ENCODE measurements at places on chromosomes 16 and 17. TPM values are rescaled to one million over a fixed set of nuclear protein-coding genes. Genes with fewer than 3 reads are reported as not detected.

DNA sequence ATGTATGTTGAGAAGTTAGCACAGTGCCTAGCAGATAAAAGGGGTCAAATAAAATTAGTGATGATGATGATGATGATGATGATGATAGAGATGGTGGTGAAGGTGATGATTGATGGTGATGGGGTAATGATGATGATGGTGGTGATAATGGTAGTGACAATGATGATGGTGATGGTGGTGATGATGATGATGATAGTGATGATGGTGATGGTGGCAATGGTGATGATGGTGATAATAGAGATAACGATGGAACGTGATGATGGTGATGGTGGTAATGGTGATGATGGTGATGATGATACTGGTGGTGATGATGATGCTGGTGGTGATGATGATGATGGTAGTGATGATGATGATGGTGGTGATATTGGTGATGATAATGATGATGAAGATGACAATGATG lies 223.7 kb downstream of the FOXL1 start:
- DNase-seq: no peak

DNA sequence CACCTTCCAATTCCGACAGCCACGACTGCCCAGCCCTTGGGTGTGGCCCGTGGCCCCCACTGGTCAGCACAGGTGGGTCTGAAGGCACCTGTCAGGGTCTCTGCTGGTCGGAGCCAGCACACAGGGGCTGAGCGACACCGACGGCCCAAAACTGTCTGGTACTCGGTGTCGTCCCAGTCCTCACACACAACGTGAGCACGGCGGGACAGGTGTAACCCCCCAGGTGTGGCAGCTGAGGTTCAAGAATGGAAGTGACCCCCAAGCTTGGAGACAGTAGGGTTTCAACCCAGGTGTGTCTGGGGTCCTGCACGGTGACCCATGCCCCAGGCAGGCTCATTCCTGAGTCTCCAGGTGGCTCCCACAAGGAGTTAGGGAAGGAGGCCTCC lies 1.0 kb downstream of the GALNS start:
- no peak for DNase-seq

DNA sequence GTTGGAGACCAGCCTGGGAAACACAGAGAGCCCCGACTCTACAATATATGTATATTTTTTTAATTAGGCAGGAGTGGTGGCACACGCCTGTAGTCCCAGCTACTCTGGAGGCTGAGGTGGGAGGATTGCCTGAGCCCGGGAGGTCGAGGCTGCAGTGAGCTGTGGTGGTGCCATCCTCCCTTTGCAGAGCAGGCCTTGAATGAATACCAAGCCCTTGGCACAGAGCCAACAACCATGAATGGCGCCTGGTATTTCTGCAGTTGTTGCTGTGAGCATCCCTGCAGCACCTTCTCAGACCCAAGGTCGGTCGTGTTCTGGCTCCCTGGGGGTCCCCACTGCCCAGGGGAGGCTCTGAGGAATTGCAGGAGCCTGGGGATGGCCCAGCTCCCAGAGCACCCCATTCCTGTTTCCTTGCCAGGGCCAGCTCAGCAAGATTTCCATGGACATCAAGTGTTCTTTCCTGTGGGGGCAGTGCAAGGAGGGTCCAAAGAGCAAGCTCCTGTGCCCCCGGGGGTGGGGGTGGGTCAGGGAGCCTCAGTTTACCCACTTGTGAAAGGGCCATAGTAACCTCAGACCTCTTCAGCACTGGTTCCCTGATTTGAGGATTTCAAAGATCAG lies 25.6 kb upstream of the RMI2 start:
- DNase-seq: no peak

- no peak for DNase-seq
Measured at GRCh38 chr16:88509749-88510069, 56.6 kb downstream of the ZFPM1 start.

- DNase-seq: no peak
Measured at GRCh38 chr17:73867056-73867455, 222.8 kb upstream of the SDK2 start.

DNA sequence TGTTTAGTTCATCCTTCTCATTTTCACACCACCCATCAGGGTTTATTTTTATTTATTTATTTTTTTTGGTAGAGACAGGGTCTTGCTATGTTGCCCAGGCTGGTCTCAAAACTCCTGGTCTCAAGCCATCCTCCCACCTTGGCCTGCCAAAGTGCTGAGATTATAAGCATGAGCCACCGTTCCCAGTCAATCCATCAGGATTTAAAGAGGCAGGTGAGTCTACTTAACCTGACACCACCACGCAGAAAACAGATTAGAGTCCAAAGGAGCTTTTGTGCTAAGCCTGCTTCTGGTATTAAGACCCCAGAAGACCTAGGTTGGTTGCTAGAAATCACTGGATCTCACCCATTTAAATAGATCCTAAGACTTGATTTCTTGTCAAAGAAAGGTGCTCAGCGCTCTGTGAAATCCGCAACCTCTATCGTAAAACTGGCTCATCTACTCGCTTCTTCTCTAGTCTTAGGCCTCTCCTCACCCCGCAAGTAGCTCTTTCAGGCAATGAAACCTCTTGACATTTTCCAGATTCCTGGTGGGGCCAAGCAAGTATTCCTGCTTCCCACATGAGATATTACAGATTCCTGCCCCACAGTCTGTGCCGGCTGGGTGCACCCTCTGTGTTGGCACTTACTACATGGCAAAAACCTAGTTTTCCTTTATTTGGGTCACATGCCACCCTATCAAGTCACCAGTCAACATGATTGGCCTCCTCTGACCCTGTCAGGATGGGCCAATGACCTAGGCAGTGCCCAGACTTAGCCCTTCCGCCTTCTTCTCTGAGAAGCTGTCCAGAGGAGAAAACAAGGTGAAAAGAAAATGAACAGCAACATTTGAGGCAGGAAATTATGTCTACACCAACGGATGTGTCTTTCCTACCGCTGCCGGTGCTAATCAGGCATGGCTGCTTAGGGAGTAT lies 9.0 kb downstream of the PITPNA start:
- no peak for DNase-seq

The ITPRIPL2 gene
- total RNA-seq: 25.7 TPM

DNA sequence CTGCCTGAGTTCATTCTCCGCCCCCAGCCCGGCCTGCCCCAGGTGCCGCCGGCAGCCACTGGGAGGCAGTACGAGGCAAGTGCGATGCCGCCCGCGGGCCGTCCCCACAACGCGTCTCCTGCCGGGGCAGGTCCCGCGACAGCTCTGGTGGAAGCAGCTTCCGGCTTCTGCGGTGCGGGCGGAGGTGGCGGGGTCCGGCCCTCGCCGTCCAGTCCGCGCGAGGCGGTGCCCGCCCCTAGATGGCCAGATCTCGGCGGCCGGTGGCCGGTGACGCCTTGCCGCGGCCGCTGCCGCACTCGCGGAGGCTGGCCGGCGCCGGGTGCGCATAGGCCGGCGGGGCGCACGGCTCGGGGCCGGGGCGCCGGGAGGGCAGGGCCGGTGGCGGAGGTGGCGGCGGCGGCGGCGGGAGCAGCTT lies 1.8 kb downstream of the GJD3 start:
- DNase-seq: peak; percentile 71

GRCh38 chr17:42413464-42414040 lies 9.5 kb downstream of the CAVIN1 start:
- no peak for DNase-seq

- DNase-seq: no peak
Measured at GRCh38 chr16:87086156-87086555, 231.0 kb downstream of the C16orf95 start.

GRCh38 chr16:68450741-68451255 lies 2.5 kb upstream of the SMPD3 start:
- DNase-seq: no peak

- DNase-seq: no peak
Measured at GRCh38 chr16:27452569-27453493, 50.9 kb downstream of the IL21R start.

GRCh38 chr16:65782611-65783600 lies 583.6 kb upstream of the CDH5 start:
- no peak for DNase-seq

The MXRA7 gene
- 30.8 TPM for total RNA-seq

- DNase-seq: no peak
Measured at GRCh38 chr17:27380551-27380950, 75.7 kb upstream of the KSR1 start.

The BAHCC1 gene
- 6.7 TPM for total RNA-seq

GRCh38 chr17:40724656-40725055 lies 21.1 kb upstream of the KRT24 start:
- no peak for DNase-seq

GRCh38 chr17:74427048-74427762 lies 4.7 kb upstream of the GPRC5C start:
- DNase-seq: no peak

- DNase-seq: no peak
Measured at GRCh38 chr16:79562166-79562823, 38.2 kb downstream of the MAF start.

- DNase-seq: peak; percentile 83
Measured at GRCh38 chr17:64420143-64420670, 28.7 kb upstream of the MILR1 start.

The ESRP2 gene
- 0.27 TPM for total RNA-seq

GRCh38 chr16:13332713-13333255 lies 431.4 kb downstream of the SHISA9 start:
- DNase-seq: no peak

DNA sequence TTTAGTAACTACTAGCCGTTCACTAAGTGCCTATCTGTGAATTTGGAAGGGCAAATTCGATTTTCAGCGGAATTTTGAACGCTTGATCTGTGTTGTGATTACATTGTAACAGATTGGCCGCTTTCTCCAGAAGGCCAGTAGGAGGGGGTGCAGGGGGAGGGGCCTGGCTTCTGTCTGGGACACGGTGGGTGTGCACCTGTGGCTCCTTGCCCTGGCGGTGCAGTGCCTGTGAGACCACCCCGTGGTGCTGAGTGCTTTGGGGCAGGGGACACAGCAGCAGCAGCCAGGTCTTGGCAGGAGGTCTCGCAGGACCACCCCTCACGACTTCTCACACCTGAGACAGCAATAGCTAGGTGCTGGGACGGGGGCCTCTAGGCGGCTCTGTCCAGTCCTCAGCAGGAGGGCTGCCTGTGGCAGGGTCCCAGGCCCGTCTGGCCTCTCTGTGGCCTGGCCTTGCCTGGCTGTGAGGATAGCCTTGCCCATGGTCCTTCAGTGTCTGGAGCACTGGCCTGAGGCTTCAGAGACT lies 1.8 kb downstream of the UBE2I start:
- no peak for DNase-seq

The GPR179 gene
- 0.05 TPM for total RNA-seq

The MYO1C gene
- 76.2 TPM for total RNA-seq

- DNase-seq: no peak
Measured at GRCh38 chr16:1169285-1170075, 16.6 kb downstream of the CACNA1H start.

The GRIN2A gene
- not detected for total RNA-seq

DNA sequence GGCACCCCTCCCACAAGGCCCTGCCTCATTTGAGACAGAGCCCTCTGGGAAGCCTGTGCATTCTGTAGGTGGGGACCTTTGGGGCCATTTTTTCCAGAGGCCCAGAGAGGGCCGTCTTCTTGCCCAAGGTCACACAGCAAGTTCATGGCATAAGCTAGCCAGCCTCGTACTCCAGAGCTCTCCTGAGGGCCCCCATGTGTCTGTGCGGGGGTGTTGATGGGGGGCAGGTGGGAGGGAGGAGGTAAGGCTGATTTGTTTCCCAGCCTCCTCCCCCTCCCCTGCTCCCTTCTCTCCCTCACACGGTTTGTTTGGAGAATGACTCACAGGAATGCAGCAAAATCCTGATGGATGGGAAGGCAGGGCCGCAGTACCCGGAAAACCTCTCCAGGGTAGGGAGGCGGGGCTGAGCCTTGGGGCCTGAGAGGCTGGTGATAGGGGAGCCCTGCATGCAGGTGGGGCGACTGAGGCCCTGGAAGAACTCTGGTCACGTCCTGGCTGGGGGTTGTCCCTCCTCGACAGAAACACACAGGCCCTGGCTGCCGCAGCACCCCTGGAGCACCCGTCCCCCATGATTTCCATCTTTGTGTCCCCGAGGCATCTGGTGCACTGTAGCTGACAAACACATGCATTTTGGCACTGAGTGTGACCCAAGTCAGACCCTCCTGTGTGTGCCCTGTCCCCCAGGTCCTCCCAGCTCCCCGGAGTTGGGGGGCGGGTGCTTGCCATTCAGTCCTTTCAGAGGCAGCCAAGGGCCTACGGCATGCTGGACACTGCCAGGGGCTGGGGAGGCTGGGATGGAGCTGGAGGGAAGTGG lies 29.7 kb downstream of the RAI1 start:
- peak; percentile 61 for DNase-seq

The HID1 gene
- 8.2 TPM for total RNA-seq

The DNAH17 gene
- total RNA-seq: 1.8 TPM

DNA sequence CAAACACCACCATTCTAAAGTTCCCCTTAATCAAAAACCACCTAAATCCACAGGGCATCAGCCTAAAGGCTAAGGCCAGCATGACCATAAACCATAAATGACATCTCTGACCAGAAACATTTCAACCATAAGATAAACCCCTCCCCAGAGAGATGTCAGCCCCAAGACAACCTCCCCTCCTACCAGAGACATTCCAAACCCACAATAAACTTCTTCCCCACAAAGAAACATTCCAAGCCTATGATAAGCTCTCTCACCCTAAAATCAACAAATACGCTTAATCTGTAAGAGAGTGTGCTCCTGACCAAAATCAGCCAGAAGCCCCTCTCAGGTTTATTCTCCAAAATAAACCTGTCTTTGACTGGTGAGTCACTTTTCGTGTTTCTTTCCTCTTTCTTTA lies 54.8 kb downstream of the SLFN5 start:
- no peak for DNase-seq

GRCh38 chr17:17109256-17109655 lies 67.0 kb downstream of the MPRIP start:
- no peak for DNase-seq

GRCh38 chr17:29590411-29591145 lies 1.1 kb upstream of the GIT1 start:
- no peak for DNase-seq

DNA sequence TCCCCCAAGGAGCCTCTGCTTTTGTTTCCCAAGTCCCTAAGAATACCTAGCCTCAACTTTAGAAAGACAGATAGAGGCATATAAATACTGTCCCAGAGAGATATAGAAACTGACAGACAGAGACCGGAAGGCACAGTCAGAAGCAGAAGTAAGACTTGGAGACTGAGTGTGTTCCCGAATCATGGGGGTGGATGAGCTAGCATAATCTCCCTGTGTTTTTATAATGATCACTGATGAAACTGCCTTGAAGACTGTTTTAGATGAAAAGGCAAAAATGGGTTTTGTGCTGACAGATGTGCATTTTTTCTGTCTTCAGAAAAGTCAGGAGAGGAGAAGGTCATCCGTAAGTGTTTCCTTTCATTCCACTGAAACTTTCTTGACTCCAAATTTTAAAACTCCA lies 8.3 kb upstream of the PSMD3 start:
- no peak for DNase-seq

- no peak for DNase-seq
Measured at GRCh38 chr17:79466562-79467350, 144.1 kb downstream of the RBFOX3 start.
